Hematopoietic multipotent progenitor cell (in vitro differentiated cells): ENCODE measurements at places on chromosomes 11 and 22. TPM values are rescaled to one million over a fixed set of nuclear protein-coding genes. Genes with fewer than 3 reads are reported as not detected.

DNA sequence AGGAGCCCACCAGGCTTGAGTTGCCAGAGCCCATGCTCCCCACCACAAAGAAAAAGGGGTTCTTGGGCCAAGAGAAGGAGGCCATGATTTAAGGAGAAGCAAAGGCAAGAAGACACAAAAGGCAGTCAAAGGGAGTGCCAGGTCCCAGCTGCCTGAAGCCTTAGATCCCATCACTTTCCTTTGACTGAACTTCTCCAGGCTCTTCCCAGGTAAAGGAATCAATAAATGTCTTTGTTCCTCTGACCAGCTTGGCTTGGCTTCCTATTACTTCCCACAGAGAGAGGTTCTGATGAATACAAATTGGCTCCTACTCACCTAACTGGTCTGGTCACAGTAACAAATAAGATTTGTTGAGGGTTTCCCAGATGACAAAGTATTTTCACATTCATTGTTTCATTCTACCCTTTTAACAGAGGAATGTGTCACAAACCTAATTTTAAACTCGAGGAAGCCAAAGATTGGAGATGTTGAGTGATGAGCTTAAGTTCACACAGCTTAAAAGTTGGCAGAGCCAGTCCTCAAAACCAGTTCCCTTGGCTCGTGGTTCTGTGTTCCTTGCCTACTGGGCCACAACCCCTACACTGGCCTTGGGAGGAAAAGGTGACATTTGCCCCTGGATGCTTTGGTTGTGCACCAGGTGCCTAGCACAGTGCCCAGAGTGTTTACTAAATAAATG is 96.4 kb upstream of the SESN3 start:
- DNase-seq: no peak

FAM89B gene
- 55.5 TPM for total RNA-seq

- DNase-seq: no peak
Observed at GRCh38 chr11:118151431-118151830, 1.2 kb downstream of the SCN4B start.

PEX26 gene
- total RNA-seq: 21.3 TPM

SCGB1A1 gene
- not detected for total RNA-seq

GRCh38 chr11:90330632-90331031 is 107.8 kb upstream of the CHORDC1 start:
- DNase-seq: no peak

GRCh38 chr22:20380486-20380885 is 13.5 kb upstream of the ZNF74 start:
- DNase-seq: no peak

TUBGCP6 gene
- total RNA-seq: 76.7 TPM

PKNOX2 gene
- not detected for total RNA-seq

DNA sequence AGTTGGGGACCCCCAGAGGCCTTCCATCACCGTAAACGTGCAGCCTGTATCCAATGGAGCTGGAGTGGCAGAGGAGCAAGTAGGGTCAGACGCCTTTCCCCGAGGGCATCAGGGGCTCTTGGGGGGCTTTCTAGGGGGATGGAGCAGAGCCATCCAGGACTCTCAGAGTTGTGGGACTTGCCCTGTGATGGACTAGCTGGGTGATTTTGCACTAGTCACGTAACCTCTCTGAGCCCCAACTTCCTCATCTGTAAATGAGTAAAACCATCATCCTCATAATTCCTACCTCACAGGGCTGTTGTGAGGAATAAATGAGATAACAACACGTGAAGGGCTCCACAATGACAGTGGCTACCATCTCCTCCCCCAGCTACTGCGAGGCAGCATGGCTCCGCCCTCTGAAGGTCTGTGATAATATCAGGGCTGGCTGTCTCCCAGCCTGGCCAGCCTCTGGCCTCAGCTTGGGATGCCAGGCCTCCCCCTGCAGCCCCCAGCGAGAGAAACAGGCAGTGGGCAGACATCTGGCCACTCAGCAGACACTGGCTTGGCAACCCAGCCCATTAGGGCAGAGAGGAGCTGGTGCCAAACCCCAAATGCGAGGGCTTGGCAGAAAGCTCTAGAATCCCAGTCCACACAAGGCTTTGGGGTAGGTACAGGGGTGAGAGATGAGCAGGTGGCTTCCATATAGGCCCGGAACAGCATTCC is 6.7 kb downstream of the USP2 start:
- DNase-seq: no peak
